ENCODE measurements at places on chromosomes 12 and 14. TPM values are rescaled to one million over a fixed set of nuclear protein-coding genes. Genes with fewer than 3 reads are reported as not detected.

DNA sequence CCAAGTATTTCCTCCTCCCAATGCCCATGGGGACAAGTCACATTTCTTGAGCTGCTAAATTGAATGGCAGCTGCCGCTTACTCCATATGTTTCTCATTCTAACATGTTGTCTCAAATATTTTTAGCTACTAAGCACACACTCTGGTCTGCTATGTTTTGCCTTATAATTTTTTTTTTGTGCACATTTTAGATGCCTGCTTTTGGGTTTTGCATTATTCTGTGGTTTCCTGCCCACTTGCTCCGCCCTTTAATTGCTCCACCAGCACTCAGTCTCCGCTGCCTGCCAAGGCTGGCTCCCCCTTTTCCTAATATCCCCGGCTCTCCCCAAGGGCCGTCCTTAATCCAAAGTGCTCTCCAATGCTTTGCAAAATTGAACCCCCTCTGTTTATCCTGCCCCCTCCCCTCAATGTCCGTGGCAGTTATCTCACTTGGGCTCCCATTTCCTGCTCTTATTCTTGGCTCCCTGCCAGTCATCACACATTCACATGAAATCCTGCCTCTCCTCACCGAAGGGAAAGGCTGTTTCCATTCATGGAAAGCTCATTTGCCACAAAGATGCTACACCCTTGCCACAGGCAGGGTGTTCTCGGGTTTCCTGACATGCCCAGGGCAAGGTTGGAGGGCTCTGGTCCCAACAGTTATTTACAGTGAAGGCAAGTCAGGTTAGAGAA lies 79.4 kb downstream of the C12orf75 start:
- peak; percentile 16 for DNase-seq

DNA sequence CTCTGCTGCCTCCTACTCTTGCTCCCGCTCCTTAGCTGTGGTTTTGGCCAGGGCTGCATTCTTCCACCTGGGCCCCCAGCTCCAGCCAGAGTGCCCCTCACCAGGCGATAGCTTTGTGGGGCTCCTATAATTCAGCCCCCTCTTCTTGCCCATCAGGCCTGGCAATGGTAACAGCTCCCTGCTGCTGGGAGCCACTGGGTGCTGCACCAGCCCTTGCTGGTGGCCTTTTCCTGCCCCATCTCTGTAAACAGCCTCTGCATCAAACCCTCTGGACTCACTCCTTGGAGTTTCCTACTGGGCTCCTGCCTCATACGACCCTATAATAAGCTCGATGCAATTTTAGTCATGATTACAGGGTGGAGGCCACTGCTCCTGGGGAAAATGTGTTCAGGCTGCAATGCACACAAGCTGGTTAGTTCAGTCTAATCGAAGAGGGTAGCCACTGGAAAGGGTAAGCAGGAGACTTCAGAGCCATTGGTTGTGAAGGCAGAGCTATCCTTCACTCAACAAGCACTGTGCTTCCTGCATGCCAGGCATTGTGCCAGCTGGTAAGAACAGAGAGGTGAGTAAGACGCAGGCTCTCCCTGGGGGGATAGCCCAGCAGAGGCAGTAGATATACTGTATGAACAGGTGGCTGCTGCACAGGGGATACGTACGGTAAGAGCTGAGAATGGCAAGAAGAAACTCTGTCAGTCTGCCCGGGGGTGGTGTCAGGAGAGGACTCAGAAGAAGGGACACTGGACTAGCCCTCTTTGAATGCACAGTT lies 24.7 kb downstream of the CLMN start:
- DNase-seq: no peak

GRCh38 chr12:121504505-121504904 lies 76.3 kb downstream of the KDM2B start:
- no peak for DNase-seq

DNA sequence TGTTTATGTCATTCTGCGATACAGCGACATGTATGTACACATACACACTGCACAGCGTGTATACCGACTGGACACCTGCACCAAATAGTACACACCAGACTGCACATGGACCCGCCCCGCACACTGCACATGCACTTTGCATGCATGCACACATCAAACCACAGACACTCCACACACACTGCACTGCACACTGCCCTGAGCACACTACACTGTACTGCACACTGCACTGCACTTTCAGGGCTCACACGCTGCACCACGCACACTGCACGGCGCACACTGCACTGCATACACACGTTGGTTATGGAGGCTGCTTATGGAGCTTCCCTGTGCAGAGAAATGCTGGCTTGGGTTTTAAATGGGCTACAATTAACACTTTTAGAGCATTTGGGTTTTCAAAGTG lies 1.6 kb downstream of the PAPLN start:
- DNase-seq: no peak

GRCh38 chr14:83850092-83850491 lies 1679.9 kb upstream of the FLRT2 start:
- DNase-seq: no peak

DNA sequence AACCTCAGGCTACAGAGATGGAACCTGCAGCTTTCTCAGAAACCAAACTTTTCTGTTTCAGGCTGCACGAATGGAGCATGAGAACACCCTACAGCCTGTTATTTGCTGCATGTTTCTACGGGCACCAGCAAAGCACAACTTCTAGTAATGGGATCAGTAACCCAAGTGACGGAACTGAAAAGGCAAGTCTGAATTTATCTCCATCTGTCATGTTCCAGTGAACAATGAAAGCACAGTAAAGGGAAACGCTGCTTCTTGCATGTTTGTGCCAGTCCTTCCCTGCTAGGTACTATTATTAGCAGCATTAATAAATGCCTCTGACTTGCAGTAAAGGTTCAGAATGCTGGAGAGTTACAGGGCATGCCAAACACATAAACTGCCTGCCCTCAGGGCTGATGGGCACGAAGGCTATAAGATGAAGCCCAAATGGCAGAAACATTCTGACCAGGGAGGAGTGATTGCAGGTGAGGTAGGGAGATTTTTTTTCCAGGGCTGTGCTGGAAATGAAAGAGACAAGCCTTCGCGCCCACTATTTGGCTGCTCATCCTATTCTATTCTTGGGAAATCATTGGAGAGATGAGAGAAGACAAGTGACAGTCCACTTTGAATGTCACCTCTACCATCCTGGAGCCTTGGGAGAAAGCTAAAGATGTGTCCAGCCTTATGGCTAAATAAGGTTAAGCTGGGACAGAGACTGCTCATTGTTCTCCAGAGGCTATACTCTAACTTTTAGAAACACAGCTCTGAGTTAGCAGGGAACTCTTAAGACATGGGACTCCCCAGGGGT lies 100.4 kb upstream of the PLXNC1 start:
- no peak for DNase-seq

DNA sequence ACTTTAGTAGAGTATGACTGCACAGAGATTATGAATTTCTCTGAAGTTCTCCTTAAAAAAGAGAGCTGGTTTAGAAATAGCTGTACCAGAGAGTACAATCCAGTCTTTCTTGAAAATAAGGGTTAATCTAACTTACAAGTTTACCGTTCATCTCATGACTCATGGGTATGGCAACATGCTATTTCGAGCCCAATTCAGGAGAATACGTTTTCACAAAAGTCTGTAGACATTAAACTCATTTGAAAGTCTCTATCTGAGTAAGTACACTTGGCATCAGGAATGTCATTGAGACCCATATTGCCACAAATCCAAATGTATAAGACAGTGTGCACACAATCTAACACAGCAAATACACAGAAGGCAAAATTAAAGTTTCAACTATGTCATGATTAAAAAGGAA lies 160.5 kb downstream of the PIK3C2G start:
- peak; percentile 28 for DNase-seq

DNA sequence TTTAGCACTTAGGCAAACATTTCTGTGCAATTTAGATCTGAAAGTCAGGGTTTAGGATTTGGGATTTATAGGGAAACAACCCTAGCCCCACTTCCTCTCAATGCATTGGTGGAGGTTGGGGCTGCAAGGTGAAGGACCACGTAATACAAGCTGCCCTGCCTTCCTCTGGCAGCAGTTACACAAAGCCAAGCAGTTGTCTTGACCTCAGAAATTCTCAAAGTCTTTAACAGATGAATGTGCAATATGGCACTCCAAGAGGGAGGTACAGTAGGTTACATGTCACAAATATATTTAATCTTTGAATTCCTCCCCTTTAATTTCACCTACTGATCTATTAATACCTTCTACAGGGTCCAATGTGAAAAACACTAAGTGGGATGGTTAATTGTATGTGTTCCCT lies 23.9 kb downstream of the IFNG-AS1 start:
- DNase-seq: no peak

The CCNT1 gene
- 46.6 TPM for total RNA-seq

- peak; percentile 47 for DNase-seq
These were observed 38.2 kb upstream of the FBLN5 start for GRCh38 chr14:91985521-91986255.

GRCh38 chr14:79036441-79036840 lies 866.3 kb downstream of the NRXN3 start:
- peak; percentile 87 for DNase-seq

- DNase-seq: no peak
These were observed 365.5 kb downstream of the TMEM121 start for GRCh38 chr14:105891631-105892452.

DNA sequence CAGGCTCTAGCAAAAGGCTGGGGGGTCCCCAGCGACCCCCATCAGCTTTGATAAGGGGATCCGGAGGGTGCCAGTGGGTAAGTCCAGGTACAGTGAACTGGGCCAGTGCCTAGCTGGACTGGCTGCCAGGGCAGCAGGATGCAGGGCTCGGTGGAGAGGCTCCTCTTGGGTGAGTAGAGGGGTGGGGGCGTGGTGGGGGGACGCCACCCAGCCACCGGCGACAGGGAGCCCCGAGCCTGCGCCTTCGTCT lies 171 bp downstream of the RAPGEF3 start:
- DNase-seq: no peak

GRCh38 chr12:75444429-75445136 lies 36.0 kb upstream of the GLIPR1 start:
- peak; percentile 22 for DNase-seq

The C14orf180 gene
- total RNA-seq: not detected

DNA sequence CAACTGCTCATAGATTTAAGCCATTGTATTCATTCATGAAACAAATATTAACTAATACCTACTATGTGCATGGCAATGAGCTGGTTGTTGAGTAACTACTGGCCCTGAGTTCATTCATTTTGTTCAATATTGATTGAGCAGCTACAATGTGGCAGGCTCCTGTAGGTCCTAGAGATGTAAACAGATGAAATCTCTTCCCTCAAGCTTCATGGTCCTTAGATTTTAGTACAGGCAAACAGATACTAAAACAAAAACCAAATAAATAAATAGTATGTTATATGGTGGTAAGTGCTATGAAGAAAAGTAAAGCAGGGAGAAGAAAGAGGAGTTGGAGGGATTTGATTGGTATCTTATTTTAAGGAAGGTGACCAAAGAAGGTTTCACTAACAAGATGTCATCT lies 77.8 kb downstream of the RERG start:
- no peak for DNase-seq

GRCh38 chr14:37246427-37246829 lies 48.7 kb downstream of the MIPOL1 start:
- peak; percentile 64 for DNase-seq

GRCh38 chr14:35929186-35929585 lies 103.0 kb downstream of the BRMS1L start:
- no peak for DNase-seq

DNA sequence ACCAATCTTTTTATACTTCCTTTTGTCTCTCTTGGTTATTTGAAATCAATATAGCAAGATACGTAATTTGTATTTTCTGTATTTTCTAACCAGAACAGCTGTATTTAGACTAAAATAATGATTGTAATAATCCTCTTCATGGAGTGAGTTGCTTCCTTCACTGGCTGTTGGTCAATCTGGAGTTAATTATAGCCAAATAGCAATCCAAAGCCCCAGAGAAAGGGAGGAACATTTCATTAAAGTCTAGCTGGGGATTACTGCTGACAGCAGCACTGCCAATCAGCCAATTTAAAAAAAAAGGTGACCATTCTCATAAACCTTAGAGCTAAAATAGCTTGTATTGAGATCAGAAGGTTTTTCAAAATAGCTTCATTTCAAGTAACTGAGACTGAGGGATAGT lies 118.0 kb downstream of the TRHDE start:
- no peak for DNase-seq

Measured in fibroblast of villous mesenchyme (primary cell).